ENCODE measurements at places on chromosomes 6 and 20. TPM values are rescaled to one million over a fixed set of nuclear protein-coding genes. Genes with fewer than 3 reads are reported as not detected.

The HLA-DRB5 gene
- total RNA-seq: 5.9 TPM

DNA sequence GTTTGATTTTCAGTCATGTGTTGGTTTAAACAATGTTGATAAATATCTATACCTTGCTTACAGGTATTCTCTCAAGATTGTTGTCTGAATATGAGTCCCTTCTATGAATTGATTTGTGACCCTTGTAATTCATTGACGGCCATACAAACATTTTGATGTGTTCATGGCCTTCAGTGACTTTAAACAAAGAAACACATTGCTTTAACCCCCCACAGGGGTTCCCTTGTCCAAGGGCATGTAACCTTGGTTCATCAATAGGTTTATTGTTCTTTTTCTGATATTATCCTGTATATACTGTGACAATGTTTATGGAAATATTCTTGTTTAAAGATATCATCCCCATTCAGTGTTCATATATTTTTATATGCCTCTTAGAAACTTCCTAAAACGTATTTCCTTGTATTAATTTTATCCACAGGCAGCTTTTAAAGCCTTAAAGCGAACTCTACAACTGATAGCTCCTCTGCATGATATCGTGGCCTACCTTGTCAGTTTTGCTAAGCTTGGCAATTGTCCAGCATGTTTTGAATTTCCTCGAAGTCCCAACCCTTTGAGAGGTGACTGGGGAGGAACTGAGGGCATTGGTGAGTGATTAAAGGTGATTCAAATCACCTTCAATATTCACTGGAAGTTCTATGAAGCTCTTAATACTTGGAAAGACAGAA lies 87.0 kb downstream of the CD164 start:
- DNase-seq: no peak
- no peak overlapping the region for H3K4me3 ChIP-seq
- no peaks in the 10 kb centered on the region for H3K36me3 ChIP-seq
- no peaks in the 10 kb centered on the region for H3K4me1 ChIP-seq
- H3K27me3 ChIP-seq: peaks cover 4% of the 10 kb centered on the region
- H3K27ac ChIP-seq: no peak overlapping the region

The DCDC2 gene
- not detected for total RNA-seq

The WFDC9 gene
- not detected for total RNA-seq

DNA sequence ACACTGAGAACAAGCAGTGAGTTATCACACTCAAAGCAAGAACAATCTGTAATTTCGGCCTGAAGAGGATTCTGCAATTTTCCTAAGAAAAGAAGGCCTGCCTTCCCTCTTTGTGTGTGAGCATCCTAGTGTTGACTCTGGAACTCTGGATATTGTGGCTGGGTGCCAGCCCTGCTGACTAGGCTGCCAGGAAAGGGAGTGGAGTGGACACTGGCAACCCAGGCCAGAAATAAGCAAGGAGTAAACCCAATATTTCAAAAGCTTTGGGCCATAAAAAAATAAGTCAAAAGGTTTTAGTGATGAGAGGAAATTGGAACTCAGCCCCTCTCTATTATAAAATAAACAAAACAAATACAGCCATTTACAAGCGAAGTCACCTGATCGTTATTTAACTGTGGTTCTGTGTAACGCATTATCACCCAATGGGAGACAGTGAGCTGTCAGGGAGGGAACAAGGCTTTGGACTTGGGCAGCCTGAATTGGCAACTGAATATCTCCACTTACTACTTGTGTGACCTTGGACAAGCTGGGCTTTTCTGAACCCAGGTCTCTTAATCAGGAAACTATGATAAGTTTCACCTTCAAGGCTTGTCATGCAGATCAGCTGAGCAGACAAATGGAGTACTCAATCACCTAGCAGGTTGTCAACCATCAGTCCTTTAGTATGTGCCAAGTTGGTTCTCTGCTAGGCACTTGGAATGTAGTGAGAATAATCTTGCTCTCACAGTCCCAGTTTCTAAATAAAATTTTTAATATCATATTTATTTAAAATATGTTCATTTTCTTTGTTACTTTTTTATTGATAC lies 196.2 kb downstream of the PAX1 start:
- DNase-seq: no peak
- no peaks in the 10 kb centered on the region for H3K36me3 ChIP-seq
- H3K4me1 ChIP-seq: no peaks in the 10 kb centered on the region
- no peaks in the 10 kb centered on the region for H3K27me3 ChIP-seq
- no peak overlapping the region for H3K27ac ChIP-seq
- H3K4me3 ChIP-seq: no peak overlapping the region

DNA sequence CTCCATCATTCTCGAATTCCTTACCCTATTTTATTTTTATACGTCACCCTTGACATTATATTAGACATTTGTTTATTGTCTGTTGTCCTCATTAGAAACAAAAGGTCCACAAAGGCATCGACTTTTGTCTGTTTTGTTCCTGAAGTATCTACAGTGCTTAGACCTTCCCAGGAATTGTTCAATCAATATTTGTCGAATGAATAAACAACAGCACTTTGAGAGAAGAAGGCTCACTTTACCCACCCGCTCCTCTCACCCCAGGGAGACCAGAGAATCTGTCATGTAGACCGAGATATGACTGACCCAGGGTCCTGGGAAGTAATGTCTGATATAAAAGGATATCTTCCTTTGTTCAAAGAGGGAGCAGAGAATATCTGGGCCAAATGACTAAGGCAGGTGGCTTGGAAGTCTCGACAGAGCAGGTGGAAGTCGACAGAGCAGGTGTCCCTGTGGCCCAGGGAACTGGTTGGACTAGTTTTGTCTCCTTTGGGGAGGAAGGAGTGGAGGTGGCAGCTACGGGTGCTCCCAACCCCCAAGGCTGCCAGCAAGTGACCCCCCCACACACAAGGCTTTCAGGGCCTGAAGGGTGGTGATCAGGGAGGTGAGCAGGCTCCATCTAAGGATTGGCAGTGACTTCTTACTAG lies 14.8 kb upstream of the CHMP4B start:
- no peaks in the 10 kb centered on the region for H3K36me3 ChIP-seq
- H3K4me3 ChIP-seq: no peak overlapping the region
- DNase-seq: no peak
- no peaks in the 10 kb centered on the region for H3K4me1 ChIP-seq
- H3K27me3 ChIP-seq: no peaks in the 10 kb centered on the region
- no peak overlapping the region for H3K27ac ChIP-seq

- DNase-seq: no peak
- H3K27ac ChIP-seq: no peak overlapping the region
- H3K4me1 ChIP-seq: peaks cover 12% of the 10 kb centered on the region
- no peaks in the 10 kb centered on the region for H3K27me3 ChIP-seq
- H3K4me3 ChIP-seq: no peak overlapping the region
- no peaks in the 10 kb centered on the region for H3K36me3 ChIP-seq
Measured at GRCh38 chr6:143607974-143608373, 69.8 kb upstream of the PHACTR2 start.

- H3K27me3 ChIP-seq: peaks cover 23% of the 10 kb centered on the region
- peaks cover 26% of the 10 kb centered on the region for H3K4me1 ChIP-seq
- H3K27ac ChIP-seq: no peak overlapping the region
- no peaks in the 10 kb centered on the region for H3K36me3 ChIP-seq
Measured at GRCh38 chr6:112116221-112116620, 28.8 kb downstream of the FAM229B start.

The ARHGAP40 gene
- not detected for total RNA-seq

The ZBP1 gene
- 0.56 TPM for total RNA-seq

GRCh38 chr6:38481211-38481836 lies 158.4 kb downstream of the BTBD9 start:
- no peak overlapping the region for H3K4me3 ChIP-seq
- no peaks in the 10 kb centered on the region for H3K27me3 ChIP-seq
- H3K27ac ChIP-seq: no peak overlapping the region
- no peak for DNase-seq
- H3K36me3 ChIP-seq: no peaks in the 10 kb centered on the region

DNA sequence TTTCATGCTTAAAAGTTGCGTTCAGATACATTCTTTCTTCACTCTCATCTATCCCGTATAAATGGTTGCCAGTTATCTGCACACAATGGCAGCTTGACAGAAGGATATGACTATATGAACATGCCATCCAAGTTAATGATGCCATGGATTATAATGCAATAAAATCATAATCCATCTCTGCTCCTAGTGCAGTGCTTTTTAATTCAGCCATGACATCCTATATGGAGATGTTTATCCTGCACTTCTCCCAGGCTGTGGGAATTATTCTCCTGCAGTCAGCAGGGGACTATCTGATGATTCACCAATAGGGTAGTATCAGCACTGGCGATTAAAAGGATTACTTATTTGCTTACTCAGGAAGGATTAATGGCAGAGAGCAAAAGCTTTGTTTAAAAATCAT lies 273.8 kb downstream of the SAMD5 start:
- H3K4me3 ChIP-seq: no peak overlapping the region
- no peaks in the 10 kb centered on the region for H3K4me1 ChIP-seq
- H3K36me3 ChIP-seq: no peaks in the 10 kb centered on the region
- no peak for DNase-seq

The CAP2 gene
- not detected for total RNA-seq

- H3K36me3 ChIP-seq: no peaks in the 10 kb centered on the region
- H3K4me3 ChIP-seq: no peak overlapping the region
- H3K27me3 ChIP-seq: peaks cover 22% of the 10 kb centered on the region
- H3K4me1 ChIP-seq: peaks cover 6% of the 10 kb centered on the region
- no peak for DNase-seq
Measured at GRCh38 chr20:1810572-1810925, 84.7 kb upstream of the SIRPA start.

The CDH22 gene
- total RNA-seq: not detected

- H3K36me3 ChIP-seq: peaks cover 10% of the 10 kb centered on the region
- no peak overlapping the region for H3K27ac ChIP-seq
- H3K4me1 ChIP-seq: peaks cover 11% of the 10 kb centered on the region
- DNase-seq: no peak
Measured at GRCh38 chr6:5457041-5457440, 195.7 kb downstream of the FARS2 start.

The CTAGE9 gene
- not detected for total RNA-seq

- H3K4me3 ChIP-seq: no peak overlapping the region
- H3K4me1 ChIP-seq: peaks cover 6% of the 10 kb centered on the region
- no peak for DNase-seq
- no peaks in the 10 kb centered on the region for H3K27me3 ChIP-seq
Measured at GRCh38 chr20:41299899-41300298, 17.6 kb downstream of the ZHX3 start.

- DNase-seq: no peak
- no peak overlapping the region for H3K27ac ChIP-seq
- H3K4me3 ChIP-seq: no peak overlapping the region
Measured at GRCh38 chr6:125853756-125854155, 63.0 kb downstream of the NCOA7 start.

The TMEM244 gene
- 0.54 TPM for total RNA-seq

DNA sequence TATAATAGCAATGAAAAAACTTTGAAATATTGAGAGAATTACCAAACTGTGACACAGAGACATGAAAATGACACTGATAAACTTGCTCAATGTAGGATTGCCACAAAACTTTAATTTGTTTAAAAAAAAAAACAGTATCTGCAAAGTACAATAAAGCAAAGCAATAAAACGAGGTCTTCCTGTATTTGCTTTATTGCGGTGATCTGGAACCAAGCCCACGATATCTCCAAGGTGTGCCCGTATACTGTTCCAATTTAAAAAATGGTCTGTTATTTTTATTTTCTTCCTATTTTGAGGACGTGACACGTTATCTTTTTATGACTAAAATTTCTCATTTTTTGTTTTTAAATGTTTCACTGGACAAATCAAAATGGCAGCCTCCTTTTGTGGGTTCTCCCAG lies 25.5 kb downstream of the EYA2 start:
- DNase-seq: no peak
- no peaks in the 10 kb centered on the region for H3K4me1 ChIP-seq
- H3K27me3 ChIP-seq: peaks cover 12% of the 10 kb centered on the region
- H3K4me3 ChIP-seq: no peak overlapping the region
- no peaks in the 10 kb centered on the region for H3K36me3 ChIP-seq
- no peak overlapping the region for H3K27ac ChIP-seq

The PTPRA gene
- total RNA-seq: 42.0 TPM

The GRM1 gene
- not detected for total RNA-seq

DNA sequence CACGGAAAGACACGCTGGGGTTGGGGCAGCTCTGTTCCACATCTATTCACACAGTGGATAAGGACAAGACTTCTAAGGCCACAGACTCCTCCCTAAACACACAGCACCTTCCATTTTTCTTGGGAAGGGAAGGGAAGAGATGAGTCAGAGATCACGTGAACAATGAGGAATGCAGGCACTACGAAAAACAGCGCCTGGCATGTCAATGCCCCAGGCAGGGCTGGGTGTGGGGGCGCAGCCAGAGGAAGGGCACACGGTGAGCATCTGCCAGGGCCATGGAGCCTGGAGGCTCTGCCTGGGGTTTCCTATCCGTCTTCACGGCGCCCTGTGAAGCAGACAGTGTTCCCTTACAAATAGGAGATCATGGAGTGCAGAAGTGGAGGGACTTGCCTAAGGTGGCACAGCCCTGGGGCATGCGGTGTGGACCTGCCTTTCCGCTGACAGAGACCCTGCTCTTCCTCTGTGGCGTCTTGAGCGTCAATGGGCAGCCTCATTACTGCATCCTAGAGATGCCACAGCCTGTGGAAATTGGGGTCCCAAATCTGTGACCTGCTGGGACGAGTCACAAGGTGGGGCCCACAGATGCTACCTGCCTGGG lies 15.4 kb downstream of the UNC93A start:
- DNase-seq: no peak
- H3K27me3 ChIP-seq: no peaks in the 10 kb centered on the region
- no peaks in the 10 kb centered on the region for H3K36me3 ChIP-seq
- H3K27ac ChIP-seq: no peak overlapping the region
- no peak overlapping the region for H3K4me3 ChIP-seq

DNA sequence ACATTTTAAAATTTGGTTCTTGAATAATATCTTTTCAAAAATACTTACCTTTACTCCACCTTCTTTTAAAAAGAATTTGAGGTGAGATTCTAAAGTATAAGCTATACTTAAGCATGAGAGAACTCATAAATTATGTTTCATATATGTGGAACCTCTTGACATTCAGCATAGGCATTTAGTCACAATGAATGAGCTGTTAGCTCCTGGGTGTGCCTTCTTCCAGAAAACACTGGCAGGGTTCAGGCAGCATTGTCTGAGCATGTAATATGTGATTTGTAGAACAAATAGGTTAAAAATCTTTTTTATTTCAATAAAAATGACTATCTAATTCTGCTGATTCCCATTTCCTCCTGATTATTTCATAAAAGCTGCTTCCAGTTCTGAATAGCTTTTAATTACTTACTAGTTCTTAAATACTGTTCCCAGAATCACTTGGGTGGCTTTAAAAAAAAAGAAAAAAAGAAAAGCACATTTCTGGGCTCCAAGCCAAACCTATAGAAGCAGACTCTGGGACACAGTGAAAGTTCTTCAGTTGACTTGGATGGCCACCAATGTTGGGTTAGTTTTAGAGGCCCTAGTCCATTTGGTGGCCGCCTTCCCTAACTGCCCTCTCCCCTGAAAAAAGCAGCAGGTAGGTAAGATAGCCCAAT lies 20.2 kb downstream of the RNF8 start:
- no peaks in the 10 kb centered on the region for H3K27me3 ChIP-seq
- no peak for DNase-seq
- peaks cover 20% of the 10 kb centered on the region for H3K36me3 ChIP-seq
- H3K4me3 ChIP-seq: no peak overlapping the region
- no peak overlapping the region for H3K27ac ChIP-seq

Data from activated CD8-positive, alpha-beta T cell treated with anti-CD3 and anti-CD28 coated beads for 36 hours (primary cell).